ENCODE measurements at places on chromosomes 16 and 17.

DNA sequence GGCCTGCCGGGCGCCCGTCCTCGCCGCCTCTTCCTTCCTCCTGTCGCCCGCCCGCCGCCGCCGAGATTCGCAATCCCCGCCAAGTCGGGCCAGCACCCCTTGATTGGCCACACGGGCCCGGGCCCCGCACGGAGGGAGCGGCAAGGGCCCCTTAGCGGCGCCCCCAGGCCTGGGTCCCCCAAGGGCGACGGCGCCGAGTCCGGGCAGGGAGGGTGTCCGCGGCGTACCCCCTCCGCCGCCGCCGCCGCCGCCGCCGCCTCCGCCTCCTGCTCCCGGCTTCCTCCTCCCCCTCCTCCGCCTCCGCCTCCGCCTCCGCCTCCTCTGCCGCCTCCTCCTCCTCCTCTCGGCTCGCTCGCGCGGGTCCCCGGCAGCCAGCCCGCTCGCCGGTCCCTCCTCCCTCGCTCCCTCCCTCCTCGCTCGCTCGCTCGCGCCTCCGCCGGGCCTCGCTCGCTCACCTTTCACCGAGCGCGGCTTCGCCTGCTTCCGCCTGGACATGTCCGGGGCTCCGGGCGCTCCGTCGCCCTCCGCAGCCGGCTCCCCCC is 561 bp downstream of the ZNF423 start:
- peak; percentile 82 for DNase-seq

- DNase-seq: no peak
Observed at GRCh38 chr17:7248796-7249195, 2.7 kb downstream of the CTDNEP1 start.

GRCh38 chr17:50676065-50676975 is 31.4 kb downstream of the ANKRD40 start:
- DNase-seq: no peak

DNA sequence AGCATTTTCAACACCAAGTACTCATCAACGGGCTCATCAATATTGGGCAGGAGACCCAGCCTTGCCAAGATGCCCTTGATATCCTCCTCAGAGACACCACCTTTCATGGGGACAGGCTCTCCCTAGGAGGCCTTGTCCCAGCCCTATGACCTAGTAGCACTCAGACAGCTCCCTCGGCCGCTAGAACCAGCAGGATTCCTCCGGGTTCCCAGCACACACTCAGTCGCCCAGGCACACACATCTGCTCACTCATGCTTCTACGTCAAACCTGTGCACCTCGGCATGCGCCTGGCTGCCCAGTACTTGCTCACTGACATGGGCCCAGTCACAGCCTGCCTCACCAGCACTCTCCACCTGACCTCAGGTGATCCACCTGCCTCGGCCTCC is 17.0 kb downstream of the SRCIN1 start:
- no peak for DNase-seq

DNA sequence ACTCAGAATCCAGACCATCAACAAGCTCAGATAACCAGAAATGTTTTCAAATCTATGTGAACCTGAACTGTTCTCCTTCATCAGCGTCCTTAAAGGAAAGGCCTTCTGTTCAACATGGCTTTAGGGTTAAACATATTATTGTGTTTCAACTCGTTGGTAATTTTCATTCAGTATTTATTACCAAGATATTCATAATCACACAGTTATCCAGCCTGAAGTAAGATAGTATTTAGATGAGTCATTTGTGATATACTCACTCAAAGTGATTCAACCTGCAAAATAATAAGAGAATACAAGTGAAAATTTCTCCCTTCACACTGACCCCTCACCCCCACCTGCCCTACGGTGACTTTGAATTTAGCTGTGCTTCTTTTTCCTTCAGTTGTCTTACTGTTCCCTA is 3.0 kb downstream of the CYLD start:
- DNase-seq: peak; percentile 23

GRCh38 chr17:15289285-15290183 is 24.4 kb upstream of the PMP22 start:
- peak; percentile 85 for DNase-seq

DNA sequence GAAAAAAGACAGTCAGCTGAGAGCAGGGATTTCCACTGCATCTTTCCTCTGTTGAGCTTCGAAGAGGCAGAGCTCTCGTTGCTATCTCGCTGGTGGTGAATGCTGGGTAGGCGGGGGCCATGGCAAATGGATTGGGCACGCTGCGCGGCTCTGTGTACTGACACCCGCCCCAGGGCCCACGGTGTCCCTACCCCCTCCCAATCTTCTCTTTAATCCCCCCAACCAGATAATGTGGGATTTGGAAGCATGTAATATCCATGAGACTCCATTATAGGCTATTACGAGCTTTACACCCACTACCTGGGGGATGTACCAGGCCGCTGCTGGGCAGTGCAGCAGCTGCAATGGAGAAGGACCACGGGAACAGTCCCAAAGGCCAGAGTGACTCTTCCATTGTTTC is 8.3 kb downstream of the PIPOX start:
- DNase-seq: no peak

DNA sequence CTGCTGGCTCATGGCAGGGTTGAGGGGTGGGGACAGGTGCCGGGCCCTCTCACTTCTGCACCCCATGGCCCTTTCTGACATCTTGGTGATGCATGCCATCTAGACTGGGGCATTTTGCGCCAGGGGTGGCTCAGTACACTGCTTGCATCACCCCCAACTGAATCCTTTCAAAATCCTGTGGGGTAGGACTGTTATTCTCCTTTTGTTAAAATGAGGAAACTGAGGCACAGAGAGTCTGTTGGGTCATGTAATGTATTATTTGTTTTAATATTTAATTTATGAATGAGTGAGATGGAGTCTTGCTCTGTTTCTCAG is 9.9 kb downstream of the ADCY7 start:
- no peak for DNase-seq

- DNase-seq: no peak
Observed at GRCh38 chr17:12683299-12683698, 17.6 kb downstream of the MYOCD start.

GRCh38 chr16:88468275-88469129 is 15.4 kb downstream of the ZFPM1 start:
- DNase-seq: peak; percentile 29

GRCh38 chr16:85144026-85144915 is 32.0 kb upstream of the CIBAR2 start:
- peak; percentile 90 for DNase-seq

DNA sequence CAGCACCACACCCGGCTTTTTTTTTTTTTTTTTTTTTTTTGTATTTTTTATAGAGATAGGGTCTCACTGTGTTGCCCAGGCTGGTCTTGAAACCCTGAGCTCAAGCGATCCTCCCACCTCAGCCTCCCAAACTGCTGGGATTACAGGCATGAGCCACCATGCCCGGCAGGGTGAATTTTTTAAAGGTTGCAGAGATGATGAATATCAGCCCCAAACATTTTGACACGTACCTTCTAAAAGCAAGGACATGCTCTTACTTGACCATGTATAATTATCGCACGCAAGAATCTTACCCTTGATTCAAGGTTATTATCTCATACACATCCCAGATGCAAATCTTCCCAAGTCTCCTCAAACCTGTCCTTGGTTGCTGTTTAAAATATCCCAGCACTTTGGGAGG is 4.3 kb upstream of the FOXC2 start:
- no peak for DNase-seq

GRCh38 chr16:67022531-67023214 is 6.3 kb upstream of the CBFB start:
- no peak for DNase-seq

DNA sequence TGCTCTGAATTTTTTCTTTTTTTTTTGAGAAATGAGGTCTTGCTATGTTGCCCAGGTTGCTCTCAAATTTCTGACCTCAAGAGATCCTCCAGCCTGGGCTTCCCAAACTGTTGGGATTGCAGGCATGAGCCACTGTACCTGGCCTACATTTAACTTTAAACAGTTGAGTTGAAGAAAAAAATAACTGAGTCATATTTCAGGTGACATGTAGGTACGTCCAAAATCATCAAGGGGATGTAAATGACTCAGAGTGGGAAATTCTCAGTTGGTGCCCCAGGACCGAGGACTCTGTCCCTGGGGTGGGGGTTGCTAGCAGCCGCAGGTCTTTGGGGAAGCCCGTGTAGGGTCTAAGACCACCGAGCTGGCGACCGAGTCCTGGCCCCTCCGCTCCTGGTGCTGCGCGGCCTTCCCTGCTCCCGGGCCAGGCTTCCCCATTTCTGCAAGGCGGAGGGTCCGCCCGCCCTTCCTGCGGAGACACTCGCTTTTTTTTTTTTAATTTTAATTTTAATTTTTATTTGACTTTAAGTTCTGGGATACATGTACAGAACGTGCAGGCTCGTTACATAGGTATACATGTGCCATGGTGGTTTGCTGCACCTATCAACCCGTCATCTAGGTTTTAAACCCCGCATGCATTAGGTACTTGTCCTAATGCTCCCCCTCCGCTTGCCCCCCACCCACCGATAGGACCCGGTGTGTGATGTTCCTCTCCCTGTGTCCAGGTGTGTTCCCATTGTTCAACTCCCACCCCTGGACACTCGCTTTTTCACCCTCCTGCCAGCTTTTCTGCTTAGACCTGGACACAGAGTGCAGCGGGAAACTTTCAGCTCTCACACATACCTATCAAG is 12.7 kb upstream of the N4BP1 start:
- no peak for DNase-seq

DNA sequence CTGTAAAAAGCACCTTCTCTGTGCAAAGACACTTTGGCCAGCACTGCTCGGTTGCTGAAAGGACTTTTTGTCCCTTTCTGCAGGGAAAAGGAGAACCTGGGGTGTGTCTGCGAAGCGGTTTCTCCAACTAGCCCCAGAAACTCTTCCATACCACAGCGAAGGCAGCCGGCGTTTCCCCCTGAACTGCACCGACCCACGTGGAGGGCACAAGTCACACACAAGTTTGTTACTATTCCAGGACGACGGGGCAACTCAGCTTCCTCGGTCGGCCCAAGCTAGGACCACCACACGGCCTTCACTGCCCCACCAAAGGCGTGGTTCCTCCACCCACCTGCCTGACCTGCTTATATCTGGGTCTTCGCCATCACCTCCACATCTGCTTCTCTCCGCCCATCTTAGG is 1.9 kb downstream of the RTN4RL1 start:
- no peak for DNase-seq

- DNase-seq: peak; percentile 68
Observed at GRCh38 chr17:2050300-2051060, 4.4 kb upstream of the HIC1 start.

DNA sequence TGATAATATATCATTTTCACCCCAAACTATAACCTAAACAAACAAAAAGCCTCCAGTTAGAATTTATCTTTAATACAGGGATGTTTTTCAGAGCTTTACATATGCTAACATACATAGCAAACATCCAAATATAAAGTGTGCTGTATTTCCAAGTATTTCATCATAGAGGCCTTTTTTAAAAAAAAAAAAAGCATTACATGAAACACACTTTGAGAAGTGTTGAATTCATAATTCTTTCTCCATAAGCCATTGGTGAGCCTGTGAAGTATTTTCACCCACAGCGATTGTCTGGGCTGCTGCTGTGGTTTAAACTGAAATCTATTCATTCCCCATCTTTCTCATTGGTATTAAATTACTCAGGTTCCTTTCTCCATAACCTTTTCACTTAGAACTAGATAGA is 503.4 kb upstream of the CDH8 start:
- DNase-seq: no peak

- DNase-seq: peak; percentile 78
Observed at GRCh38 chr17:46984892-46985291, 5.8 kb upstream of the RPRML start.

- DNase-seq: no peak
Observed at GRCh38 chr16:59880611-59881010, 1146.5 kb upstream of the GOT2 start.
